ENCODE measurements at places on chromosomes 16 and 17.

- DNase-seq: no peak
These were observed 890 bp upstream of the CD300A start for GRCh38 chr17:74465378-74466110.

GRCh38 chr17:60535382-60536279, 9.6 kb upstream of the APPBP2 start:
- no peak for DNase-seq

DNA sequence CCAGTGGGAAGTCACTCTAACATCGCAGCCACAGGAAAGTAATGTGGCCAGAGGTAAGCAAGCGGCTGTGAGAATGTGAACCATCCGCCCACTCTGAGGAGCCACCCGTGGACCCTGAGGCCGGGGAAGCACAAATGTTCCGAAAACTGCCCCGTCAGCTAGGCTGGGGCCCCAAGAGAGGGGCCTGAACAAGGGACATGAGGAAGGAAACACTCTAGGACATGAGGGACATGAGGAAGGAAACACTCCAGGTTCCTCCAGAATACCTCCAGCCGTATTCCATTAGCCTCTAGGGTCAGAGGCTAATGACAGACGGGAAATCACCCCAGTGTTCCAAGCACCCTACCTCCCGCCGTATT, 317 bp downstream of the TEFM start:
- no peak for DNase-seq

DNA sequence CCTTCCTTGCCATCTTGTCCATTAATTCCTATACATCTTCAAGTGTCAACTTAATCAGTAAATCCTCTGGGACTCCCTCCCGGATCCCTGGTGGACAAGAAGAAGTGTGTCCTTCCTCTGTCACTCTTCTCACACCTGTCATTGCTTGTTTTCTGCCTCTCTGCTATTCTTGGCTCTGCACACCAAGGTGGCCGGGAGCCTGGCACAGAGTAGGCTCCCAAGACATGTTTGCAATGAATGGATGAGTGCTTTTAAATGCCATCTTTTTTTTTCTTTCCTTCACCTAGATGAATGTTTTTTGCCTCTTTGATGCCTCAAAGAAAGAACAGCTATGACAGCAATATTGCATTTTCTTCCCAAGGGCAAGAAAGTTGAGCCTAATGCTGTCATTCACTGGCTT, 58.0 kb upstream of the CLEC18A start:
- no peak for DNase-seq

- no peak for DNase-seq
These were observed 3.7 kb upstream of the SDK2 start for GRCh38 chr17:73647772-73648542.

DNA sequence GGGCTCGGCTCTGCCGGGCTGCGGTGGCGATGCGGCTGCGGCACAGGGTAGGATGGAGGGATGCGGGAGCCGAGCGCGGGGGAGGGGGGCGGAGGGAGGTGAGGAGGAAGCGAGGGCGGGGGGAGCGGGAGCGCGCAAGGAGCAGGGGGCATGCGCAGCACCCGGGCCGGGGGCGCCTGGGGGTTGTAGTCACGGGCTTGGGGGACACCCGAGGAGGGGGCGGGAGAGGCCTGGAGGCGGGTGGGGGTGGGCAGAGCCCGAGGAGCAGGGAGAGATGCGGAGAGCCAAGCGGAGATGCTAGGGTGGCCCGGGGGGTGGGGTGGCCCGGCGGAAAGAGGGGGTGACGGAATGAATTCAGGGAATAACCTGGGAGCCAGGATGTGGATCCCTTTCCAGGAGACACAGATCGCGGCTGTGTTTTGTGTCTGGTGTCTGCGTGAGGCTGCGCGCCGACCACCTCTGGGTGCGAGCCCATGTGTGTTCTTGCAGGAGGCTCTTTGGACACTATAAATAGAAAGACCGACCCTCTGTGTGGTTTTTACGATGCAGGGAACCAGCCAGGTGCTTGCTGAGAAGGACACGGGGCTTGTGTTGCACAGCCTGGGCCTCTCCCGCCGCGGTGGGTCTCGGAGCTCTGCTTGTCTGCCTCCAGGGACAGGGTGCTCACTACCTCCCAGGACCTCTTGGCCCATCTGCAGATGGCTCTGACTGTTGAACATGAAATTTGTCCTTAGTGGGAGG, at the start of gene STX1B:
STX1B (minus strand) TSS at position 54 of the 741 bp plus-strand sequence. CDS start 242 bp downstream, outside the sequence.
- DNase-seq: peak; percentile 86

DNA sequence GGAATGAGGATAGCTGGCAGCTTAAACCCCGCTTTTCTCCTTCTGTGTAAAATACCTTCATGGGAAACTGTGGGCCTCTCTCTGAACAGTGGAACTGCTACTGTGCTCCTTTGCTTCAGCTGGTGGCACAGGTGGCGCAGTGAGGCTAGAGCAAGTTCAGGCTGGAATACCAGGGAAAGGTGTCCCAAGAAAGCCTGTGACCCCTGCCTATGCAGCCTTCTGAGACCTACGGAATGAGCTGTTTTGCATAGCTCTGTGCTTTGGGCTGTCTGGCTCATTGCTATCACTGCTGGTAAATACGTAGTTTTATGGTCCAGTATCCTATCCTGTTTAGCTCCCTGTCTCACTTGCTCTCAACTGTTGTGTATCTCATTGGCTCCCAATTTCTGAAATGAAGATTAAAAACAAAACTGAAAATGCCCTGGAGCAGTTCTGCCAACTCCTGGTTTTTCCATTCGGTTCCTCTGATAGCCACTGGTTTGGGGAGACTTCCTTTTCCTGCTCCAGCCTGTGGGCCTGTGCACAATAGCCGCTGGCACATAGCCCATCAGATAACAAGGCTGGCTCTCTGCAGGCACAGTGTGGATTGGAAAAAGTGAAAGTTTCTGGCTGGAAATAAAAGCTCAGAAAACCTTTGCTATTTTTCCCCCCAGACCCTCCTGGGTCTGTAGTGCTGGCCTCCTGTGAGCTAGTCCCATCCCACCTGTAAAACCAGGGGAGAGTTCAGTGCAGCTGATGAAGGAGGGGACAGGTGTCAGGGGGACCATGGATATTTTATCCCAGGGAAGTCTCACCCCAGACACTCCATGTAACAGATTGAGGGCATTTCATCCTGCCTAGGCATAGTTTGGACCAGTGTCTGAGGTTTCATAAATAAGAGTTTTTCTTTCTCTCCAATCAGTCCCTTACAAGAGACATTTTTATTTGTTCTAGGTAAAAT, 24.0 kb downstream of the LIMD2 start:
- DNase-seq: no peak

- DNase-seq: no peak
These were observed 32.5 kb upstream of the RAI1 start for GRCh38 chr17:17648762-17649161.

- no peak for DNase-seq
These were observed 185.3 kb downstream of the TMEM132E start for GRCh38 chr17:34764716-34765115.

GRCh38 chr16:90031931-90032673, 12.8 kb upstream of the DBNDD1 start:
- DNase-seq: no peak

DNA sequence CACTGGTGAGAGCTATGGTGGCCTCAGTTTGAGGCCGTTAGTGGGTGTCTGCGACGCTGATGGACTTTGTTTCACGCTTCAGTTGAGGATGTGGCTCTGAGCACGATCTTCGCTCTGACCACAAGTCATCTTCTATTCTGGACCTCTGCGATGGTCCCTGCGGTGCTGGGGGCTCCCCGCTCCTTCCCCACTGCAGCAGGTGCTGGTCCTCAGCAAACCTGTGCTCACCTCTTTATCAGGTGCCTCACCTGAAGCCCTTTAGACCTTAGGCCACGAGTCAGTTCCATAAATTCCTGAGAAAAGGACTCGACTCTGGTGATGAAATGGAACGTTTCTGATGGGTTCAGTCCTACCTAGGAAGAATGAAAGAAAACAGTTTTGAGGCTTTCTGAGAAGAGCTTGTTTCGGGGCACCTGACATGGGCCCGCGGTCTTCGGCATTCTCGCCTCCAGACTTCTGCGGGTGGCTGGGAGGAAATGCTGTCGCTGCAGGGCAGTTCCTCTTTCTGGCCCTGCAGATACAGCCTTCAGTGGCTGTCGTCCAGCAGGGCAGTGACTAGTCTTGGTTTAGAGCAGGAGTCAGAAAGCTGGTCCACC, 4.7 kb downstream of the KCTD5 start:
- DNase-seq: no peak

- DNase-seq: no peak
These were observed 77.3 kb downstream of the MPRIP start for GRCh38 chr17:17119533-17119932.

GRCh38 chr17:44955674-44956425, 8.3 kb upstream of the KIF18B start:
- DNase-seq: no peak

DNA sequence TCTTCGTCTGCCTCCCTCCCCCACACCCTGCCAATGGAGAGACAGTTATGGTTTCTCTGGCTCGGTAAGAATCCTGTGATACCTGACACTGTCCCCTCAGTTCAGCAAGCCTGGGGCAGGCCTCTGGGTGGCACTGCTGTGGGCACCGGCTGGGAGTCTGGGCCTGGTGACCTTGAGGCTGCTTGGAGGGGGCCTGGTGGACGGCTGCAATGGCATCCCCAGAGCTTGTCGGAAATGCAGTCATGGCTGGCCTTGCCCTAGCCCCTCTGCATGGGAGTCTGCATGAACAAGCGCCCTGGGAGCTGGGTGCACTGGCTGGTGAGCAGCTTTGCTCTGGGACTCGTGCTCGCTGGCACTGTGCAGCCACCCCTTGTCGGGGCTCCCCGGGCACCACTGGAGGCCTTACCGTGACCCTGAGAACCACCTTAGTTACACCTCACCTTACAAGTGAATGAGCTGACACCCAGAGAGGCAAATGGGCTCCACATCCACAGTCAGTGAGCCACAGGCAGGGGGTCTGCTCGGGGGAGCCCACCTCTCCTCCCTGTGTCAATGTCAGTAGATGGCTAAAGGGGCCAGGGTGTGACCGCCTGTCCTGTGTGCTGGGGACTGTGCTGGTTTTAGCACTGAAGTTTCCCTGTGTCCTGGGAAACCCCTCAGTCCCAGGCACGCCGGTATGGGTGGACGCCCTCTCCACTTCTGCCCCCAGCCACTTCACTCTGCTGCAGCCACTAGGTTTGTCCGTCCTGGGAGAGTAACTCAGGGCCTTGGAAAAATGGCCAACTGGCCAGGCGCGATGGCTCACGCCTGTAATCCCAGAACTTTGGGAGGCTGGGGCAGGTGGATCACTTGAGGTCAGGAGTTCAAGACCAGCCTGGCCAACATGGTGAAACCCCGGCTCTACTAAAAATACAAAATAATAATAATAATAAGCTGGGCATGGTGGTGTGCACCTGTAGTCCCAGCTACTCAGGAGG, 1.4 kb downstream of the LGALS3BP start:
- no peak for DNase-seq

- DNase-seq: no peak
These were observed 2.8 kb downstream of the DCUN1D3 start for GRCh38 chr16:20897253-20897897.

DNA sequence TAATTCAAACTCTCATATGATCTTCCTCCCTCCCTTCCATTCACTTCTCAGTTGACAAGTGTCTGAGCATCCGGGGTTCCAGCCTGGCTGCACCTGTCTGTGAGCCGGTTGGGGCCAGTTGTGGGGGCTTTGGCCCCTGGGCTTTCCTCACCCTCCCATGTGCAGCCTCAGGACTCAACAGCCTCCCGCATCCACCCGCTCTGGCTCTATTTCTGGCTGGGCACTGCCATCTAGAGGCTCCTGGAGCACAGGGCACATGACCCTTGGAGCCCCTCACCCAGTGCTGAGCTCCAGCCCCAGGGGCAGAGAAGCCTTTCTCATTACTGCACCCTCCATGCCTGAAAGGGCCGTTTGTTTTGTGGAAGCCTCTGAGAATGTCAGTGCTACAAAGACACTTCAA, 43.3 kb downstream of the HAPSTR1 start:
- peak; percentile 16 for DNase-seq

DNA sequence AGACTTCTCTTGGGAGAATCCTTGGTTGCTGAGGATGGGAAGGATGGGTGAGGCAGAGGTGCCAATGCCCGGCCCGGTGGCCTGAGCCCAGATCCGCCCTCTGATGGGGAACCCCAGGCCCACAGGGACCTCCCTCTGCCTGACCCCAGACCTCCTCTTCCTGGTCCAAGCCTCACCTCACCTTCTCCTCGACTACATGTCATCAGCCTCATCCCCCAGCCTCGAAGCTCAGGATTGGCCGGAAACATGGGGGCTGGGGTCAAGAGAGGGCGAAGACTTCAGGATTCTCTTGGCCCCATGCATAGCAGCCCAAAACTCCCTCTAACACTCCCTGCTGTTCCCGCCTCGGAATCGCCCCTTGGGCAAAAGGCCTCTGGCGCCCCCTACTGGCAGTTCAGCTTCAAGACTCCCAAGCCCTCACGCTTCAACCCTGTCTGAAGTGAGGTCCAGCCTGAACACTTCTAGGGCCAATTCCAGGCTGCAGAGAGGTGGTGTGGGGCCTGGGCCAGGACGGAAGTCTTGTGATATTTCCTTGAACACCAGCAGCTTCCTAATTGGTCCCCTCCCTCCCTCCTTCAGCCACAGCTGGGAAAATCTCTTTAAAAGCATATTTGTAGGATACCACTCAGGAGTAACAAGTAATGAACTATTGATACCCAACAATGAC, 47.2 kb downstream of the ARHGAP27 start:
- DNase-seq: peak; percentile 70

DNA sequence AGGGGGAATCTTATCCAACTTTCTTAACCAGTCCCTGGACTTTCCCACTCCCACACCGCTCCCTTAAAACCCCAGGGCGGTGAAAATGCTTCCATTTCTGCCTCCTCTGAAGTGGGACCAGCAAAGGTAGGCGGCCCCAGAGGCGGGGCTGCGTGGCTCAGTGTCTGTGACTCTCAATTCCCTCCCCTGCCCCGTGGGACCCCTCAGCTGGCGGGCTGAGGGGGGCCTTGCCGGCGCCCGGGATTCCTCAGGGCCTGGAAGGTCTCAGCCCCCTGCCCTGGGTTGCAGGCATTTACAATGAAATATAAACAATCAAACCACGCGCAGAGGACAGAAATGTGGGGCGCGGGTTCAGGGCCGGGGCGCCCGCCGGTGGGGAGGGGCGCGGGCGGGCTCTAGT, 3.6 kb downstream of the SOST start:
- no peak for DNase-seq

GRCh38 chr16:64089697-64090096, 1032.2 kb downstream of the CDH11 start:
- DNase-seq: peak; percentile 7

GRCh38 chr16:17532338-17532995, 61.7 kb upstream of the XYLT1 start:
- DNase-seq: no peak

DNA sequence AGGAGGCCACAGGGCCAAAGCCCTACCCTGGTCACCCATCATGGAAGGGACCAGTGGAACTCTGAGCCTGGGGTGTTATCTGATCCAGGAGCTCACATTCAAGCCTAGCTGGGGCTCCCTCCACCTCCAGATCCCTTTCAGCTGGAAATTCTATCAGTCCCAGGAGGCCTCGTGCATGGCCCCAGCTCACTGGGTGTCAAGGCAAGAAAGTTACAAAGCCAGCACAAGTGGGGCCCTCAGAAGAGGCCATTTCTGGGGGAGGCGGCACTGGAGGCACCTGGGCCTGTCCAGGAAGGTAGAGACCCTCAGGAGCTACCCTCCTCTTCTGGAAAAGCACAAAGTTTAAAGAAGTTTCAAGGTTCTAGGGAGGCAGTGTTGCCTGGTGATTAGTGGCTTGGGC, 4.8 kb downstream of the CA7 start:
- no peak for DNase-seq

All from NCI-H2171 (cell line).